ENCODE measurements at places on chromosomes 5 and 9.

DNA sequence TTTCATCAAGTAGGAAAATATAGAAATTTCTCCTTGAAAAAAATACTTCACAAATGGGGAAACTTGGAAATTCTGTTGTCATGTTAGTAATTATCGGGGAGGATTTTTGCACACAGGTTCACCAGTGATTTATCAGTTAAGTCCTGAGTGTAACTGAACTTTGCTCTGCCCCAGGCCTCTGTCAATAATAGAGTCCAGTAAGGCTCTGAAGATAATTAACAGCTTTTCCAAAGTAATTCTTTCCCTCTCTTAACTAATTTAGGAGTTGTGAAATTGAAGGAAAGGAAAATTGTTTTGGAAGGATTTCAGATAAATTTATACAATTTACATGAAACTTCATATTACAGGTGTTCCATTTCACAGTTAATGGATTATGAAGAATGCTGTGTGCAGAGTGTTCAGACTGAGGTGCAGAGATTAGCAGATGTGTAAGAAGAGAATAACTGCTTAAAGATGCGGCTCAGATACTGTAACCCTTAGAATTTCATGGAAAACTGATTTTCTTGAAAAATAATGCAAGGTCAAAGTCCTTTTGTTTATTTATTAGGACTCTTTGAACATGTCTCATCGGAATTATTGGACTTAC is 2.9 kb upstream of the AGXT2 start:
- DNase-seq = no peak

- DNase-seq = no peak
Measured at GRCh38 chr9:6793203-6793602, 35.4 kb downstream of the KDM4C start.

- no peak for DNase-seq
Measured at GRCh38 chr9:94783928-94784327, 57.4 kb downstream of the AOPEP start.

DNA sequence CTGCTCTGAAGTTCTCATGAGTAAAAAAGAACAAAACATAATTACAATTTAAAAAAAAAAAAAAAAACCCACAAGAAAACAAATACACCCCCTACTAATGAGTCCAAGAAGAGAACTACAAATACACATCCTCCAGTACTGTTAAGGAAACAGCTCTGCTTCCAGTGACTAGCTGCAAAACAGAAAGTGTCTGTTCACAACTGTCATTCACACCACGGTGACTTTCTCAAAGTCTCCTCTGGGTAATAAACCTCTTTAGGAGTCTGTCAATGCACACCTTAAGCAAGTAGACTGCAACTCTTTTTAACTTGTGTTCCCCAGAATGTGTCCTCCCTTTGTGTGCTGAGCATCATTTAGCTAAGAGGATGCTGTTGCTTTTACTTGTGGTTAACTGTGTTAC is 6.2 kb downstream of the REEP5 start:
- DNase-seq = no peak

DNA sequence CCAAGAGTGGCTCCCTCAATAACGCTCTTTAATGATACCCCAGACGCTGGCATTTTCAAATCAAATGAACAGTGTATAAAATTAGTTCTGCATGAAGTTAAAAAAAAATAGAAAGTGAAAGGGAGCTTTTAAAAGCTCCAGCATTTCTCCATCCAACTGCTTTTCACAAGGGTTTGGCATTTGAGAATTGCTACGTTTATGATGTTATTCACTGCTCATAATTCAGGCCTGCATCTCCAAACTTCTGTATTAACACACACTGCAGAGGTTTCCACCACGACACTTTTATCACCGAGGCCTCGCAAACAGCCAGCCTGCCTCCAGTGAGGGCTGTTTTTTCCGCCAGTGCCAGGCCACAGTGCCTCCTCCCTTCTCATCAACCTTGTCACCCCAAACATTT is 205.5 kb upstream of the EFNA5 start:
- DNase-seq = no peak

DNA sequence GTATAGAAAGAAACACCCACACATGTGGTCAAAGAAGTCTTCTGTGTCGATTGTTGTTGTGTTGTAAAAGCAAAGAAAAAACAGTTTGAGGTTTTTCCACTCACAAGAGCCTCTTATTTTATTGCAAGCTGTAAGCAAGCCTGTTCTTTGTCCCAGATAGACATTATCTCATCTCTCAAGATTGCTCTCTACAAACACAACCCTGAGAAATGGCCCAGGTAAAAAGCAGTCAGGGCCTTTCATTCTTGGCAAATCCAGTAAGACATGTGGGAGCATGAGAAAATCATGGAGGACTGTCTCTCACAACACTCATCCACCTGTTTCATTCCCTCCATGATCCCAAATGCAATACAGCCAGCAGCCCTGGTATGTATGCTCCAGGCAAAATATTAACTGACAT is 286.6 kb upstream of the POU5F2 start:
- no peak for DNase-seq

- no peak for DNase-seq
Measured at GRCh38 chr5:109558364-109558763, 131.4 kb upstream of the MAN2A1 start.

DNA sequence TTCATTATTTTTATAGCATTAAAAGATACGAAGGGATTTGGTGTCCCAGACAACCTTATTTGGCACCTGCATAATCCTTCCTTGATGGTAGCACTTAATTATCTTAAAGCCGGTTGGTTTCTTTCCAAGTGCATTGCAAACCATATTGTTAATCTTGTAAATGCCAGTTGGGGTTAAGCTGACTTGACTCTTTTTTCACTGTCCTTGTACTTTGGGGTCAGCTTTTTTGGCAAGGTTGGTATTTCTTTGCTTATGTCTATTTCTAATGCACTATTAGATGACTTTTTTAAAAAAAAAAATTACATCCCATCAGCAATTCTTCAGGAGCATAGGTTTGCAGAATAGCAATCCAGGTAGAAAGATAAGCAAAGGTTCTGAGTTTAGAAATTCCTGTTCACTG is 466.8 kb upstream of the TLE4 start:
- DNase-seq = no peak

- DNase-seq = no peak
Measured at GRCh38 chr5:124979251-124979650, 232.8 kb upstream of the ZNF608 start.

- no peak for DNase-seq
Measured at GRCh38 chr5:143557061-143557818, 153.8 kb upstream of the NR3C1 start.

GRCh38 chr5:33102551-33102950 is 338.2 kb upstream of the TARS1 start:
- no peak for DNase-seq

Measured in stimulated activated CD4-positive, alpha-beta T cell treated with anti-CD3 and anti-CD28 coated beads, TNF-alpha, amount 100 ng/mL, for 4 hours (primary cell).